ENCODE measurements at places on chromosomes 1 and 21.

GRCh38 chr1:8378981-8379470, 61.1 kb downstream of the SLC45A1 start:
- DNase-seq, result no peak

DNA sequence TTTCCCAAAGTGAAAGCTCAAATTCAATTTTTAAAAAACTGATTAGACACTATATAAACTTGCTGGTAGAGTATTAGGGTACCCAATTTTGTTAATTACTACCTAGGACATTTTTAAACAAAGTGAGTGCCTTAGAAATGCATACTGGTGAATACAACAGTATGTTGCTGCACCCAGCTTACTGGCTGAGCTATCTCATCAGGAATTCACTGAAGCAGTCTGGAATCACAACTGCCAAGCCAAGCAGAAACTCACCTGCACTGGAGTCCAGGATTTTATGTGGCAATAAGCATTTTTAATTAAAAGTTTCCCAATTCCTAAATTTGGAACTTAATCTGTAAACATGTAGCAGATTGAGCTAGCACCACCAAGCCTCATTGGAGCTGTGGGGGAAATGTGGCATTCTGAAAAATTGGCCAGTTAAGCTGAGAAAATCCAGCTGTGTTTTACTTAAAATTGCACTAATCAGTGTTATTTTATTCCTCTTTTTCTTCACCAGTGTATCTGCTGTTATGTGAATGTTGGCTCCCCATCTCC, 61.8 kb downstream of the CLEC20A start:
- DNase-seq, result no peak

GRCh38 chr1:41533731-41534080, 49.2 kb upstream of the EDN2 start:
- no peak for DNase-seq

DNA sequence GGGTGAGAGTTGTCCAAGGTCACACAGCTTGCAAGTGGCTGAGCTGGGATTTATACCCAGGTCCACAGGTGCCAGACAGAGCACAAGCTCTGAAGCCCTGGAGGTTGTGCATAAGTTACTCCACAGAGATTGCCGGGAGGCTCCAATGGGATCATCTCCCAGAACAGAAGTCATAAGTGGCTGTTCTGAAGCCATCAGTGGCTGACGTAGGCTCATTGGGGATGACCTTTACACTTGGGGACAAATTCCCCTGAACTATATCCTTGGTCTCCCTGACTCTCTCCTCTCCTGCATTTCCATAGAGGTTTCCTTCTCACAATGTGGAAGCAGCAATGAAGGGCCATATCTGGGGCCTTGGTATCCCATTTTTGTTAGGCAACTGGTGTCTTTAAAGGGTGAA, 37.0 kb upstream of the IFNLR1 start:
- no peak for DNase-seq

- DNase-seq, result peak; percentile 62
Measured at GRCh38 chr1:108646648-108647269, 14.1 kb downstream of the HENMT1 start.

GRCh38 chr21:35811191-35811806, 249.0 kb downstream of the SETD4 start:
- no peak for DNase-seq

GRCh38 chr1:119611701-119612113, 36.4 kb downstream of the ZNF697 start:
- DNase-seq, result peak; percentile 39

- peak; percentile 49 for DNase-seq
Measured at GRCh38 chr1:150281758-150282557, at the start of gene CIART. Gene CIART (plus strand): TSS chr1:150282554. CDS start chr1:150283268, 714 bp downstream.

- no peak for DNase-seq
Measured at GRCh38 chr1:229264487-229264886, 6.4 kb upstream of the RAB4A start.

DNA sequence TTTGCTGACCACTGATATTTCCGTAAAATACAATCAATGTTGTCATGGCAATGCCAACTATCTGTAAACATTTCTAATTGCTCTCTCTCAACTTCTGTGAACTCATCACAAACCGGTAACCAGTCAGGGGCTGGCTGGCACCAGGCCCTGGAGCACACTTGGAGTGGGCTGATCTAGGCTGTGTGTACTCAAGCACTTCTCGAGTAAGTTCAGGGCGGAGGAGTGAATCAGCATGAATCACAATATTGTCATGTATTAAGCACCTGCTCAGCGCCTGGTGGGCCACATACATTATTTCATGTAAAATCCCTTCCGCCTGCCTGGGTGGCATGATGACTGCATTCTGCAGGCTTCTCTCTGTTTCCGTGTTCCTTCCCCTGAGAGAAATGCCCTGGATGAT, 212.4 kb downstream of the FOXD2 start:
- DNase-seq, result no peak

- DNase-seq, result no peak
Measured at GRCh38 chr1:112882271-112882744, 73.7 kb downstream of the SLC16A1 start.

- no peak for DNase-seq
Measured at GRCh38 chr1:155009742-155010141, 7.1 kb downstream of the ZBTB7B start.

DNA sequence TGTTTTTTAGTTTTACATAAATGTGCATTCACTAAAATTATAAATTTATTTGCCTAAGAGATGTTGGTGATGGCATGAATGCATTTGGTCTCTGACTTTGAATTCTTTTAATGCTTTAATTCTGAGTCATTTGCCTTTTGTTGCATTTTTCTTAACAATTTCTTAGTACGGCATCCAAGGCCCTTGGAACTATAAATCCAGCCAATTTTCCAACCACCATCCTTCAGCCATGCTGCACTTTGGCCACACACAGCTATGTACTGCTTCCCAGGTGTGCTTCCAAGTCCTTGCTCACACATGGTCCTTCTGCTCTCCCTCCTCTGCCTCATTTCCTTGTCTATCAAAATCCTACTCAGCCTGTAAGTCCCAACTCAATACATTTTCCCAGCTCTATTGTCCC, 161.0 kb downstream of the DHRS3 start:
- DNase-seq, result no peak

DNA sequence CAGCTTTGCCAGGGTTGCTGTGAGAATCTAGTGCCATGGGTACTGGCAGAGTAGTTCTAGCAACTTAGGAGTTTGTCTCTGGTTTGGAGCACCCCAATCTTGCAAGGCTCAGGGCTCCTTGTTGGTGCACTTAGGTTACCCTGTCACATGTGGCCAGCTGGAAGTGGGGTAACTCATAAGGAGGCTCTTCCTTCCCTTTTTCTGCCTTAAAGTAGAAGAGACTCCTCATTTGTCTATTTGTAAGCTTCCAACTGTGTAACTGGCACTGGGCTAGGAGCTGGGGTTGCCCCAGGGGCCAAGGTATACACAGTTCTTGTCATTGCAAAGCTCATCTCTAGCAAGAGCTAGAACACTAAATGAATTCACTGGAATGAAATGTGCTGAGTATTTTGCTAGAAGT, 10.6 kb downstream of the MROH7 start:
- no peak for DNase-seq

DNA sequence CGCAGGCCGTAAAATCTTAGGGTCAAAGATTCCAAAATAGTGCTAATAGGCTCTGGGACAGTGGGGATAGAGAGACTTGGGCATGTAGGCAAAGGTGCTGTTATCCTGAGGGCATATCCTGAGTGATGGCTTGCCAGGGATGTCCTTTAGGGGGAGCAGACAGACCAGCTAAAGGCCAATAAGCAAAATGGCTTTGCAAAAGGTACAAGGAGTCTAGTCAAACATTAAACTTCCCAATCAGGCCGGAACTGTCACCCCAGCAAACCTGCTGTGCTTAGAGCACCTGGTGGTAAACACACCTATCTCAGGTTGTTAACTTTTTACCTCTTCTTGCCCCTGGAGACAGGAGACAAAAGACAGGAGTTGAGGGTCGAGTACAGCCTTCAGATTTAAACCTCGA, 49.1 kb downstream of the TRABD2B start:
- DNase-seq, result no peak

- no peak for DNase-seq
Measured at GRCh38 chr21:17768840-17769446, 50.2 kb downstream of the C21orf91 start.

GRCh38 chr1:206074839-206075238, 21.9 kb downstream of the RHEX start:
- no peak for DNase-seq

DNA sequence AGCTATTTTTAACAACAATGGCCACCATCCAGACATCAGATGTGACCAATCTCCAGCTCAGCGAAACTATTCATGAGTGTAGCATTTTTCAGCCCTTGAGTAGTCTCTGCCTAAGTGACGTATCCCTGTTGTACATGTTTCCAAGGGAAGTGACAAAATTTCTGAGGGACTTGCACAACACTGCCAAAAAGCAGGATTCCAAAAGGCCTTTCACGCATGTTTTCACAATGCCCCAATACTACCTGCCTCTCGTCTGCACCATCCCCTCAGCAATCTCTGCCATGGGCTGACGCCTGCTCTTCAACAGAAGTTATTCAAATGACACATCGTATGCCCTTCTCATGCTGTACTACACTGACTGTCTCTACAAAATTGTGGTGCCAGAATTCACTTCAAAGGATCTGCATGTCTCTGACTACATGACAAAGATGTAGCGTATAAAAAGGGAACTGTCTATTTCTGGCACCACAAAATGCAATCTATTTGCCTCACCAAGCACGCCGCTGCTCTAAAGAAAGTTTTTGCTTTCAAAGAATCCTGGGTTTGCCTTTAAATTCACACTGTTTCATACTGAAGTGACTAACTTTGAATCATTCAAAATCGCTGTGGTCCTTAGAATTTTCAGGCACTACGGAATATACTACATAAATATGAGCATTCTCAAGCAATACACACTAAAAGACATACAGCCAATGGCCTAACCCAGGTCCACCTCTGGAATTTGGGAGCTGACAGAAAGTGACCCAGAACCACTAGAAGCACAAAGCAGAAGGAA, 32.9 kb downstream of the JAK1 start:
- no peak for DNase-seq

- DNase-seq, result no peak
Measured at GRCh38 chr1:3064296-3064850, 4.6 kb upstream of the PRDM16 start.

- no peak for DNase-seq
Measured at GRCh38 chr21:26118938-26119540, 51.5 kb downstream of the APP start.

DNA sequence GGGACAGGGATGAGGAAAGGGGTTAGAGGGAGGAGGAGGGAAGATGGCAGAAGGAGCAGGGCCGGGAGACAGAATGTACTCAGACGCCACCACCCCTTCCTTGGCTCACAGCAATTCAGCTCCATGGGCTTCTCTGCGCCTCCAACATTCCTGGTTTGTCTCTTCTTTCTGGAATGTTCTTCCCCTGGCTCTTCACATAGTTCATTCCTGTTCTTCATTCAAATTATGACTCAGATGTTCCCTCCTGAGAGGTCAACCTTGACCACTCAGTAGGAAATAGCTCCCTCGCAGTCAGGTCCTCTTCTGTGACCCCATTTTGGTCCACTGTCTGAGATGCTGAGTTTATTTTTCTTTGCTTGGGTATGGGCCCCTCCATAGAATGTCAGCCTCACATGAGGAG, 203.2 kb downstream of the C1orf94 start:
- DNase-seq, result no peak

DNA sequence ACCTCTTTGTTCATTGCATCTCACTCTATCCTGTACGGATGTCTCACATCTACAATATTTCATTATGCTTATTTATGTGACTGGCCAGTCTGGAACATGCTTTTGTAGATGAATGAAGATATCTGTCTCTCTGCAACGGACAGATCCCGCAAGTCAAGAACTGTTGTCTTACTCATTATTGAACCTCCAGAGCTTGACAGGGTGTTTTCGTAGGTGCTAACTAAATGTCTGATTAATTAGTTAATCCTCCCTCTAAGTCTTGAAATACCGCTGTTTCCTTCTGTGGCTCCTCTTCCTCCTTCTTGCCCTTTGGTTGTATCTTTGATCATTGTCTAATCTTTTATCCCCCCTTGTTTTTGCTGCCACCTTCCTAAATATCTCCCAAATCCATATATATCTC, 3.2 kb upstream of the C1orf162 start:
- no peak for DNase-seq

- DNase-seq, result no peak
Measured at GRCh38 chr1:236345728-236346127, 48.4 kb upstream of the EDARADD start.

- no peak for DNase-seq
Measured at GRCh38 chr1:54413295-54413694, 7.1 kb upstream of the SSBP3 start.

- no peak for DNase-seq
Measured at GRCh38 chr1:8184301-8184700, 133.6 kb upstream of the SLC45A1 start.

DNA sequence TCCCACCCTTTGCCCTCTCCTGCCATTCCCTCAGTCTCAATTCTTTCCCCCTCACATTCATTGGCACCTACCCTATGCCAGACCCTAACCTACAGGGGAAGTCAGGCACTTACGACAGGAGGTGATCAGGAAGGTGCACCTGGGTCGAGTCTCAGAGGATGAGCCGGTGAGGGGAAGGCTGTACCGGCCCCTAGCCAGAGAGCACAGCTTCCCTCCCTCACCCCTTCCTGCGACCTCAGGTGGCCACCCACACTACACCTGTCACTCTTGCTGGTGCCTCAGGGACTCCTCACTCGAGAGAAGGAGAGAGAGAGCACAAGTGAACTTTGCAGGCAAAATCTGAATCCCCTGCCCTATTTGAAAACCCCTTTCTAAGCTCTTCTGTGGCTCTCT, 1.7 kb upstream of the MYOM3 start:
- no peak for DNase-seq

DNA sequence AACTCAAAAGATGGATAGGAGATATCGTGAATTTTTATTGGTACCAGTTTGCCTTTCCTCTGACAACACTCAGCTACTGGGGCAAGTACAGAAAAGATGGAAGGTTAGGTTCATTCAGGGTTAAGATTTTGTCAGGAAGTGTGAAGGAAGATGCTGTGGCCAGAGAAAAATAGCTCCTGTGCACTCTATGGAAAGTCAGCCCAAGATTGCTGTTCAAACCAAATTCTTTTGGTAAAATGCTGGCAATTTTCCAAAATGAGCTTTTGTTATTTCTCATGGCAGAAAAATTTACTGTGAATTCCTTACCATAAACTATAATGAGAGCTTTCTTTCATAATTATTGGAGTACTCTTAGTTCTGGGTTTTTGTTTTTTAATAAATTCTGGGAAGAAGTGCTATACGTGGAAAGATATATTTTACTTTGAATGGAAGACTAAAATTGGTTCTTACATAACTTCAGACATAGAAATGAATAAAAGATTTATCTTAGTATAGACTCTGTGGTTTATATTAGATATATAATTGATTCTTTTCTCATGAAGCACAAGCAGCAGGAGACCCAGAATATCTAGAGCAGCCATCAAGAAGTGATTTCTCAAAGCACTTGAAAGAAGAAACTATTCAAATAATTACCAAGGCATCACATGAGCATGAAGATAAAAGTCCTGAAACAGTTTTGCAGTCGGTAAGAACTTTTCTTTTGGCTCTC, 112.2 kb downstream of the USP25 start:
- no peak for DNase-seq

DNA sequence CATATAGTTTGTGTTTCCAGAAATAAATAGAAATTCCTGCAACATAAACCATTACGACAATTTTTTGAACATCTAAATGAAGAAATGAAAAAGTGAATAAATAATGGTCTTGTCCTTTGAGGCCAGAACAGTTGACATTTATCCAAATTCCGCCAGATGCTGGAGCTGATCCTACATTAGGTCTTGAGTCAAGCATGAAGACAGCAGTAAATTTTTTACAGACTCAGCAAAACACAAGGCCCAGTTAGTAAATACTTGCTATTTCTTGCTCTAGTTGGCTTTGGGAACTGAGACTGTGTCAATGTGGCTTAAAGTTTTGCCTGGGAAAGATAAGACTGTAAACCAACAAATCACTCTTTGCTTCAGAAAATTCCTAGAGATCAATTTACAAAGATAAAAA, 540.1 kb upstream of the RGS18 start:
- no peak for DNase-seq
